Anterior cingulate cortex (tissue), 58 donors: ENCODE measurements at places on chromosomes 7 and 10.

GRCh38 chr7:1901431-1902210, 231.5 kb downstream of the ELFN1 start:
- DNase-seq: no peak

- DNase-seq: no peak
Measured at GRCh38 chr7:101823096-101823495, 5.7 kb downstream of the CUX1 start.

DNA sequence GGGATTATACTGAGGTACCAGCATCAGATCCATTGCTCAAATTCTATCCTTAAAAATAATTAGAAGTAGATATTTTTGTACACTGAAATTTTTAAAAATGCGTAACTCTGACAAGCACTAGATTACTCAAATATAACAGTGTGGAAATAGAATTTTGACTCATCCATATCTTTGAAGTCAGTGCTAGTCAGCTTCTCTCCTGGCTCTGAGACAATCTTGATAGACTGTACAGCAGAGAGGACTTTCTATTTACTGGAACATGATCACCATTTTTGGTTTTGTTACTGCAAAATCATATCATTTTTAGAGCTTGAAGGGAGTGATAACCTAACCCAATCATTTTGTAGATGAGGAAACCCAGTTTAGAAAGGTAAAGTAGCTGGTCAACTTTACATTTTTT, 195.0 kb downstream of the MTERF1 start:
- DNase-seq: no peak

GRCh38 chr10:130560573-130560972, 424.4 kb downstream of the GLRX3 start:
- no peak for DNase-seq

DNA sequence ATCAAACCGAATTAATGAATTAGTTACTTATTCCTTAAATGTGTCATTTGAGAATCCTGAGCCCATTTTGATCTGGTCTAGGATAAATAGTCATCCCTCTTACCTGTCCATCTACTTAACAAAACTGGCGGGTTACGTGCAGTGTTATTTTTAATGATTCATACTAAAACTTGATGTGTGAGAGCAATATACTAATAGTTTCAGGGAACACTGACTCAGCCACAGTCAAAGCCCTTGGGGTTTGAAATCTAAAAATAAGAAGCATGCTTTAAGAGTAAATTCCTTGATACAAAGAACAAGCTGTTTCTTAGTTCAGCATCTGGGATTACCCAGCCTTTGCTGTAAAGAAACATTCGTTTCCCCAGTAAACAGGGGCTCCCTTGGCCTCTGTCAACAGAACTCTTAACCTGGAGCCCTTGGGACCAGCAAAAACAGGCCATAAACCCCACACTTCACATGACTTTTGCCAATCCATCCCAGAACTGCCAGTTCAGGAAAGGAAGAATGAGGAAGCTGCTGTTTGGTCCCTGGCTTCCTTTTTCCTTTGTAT, 370.6 kb upstream of the IGFBP3 start:
- DNase-seq: no peak

- DNase-seq: no peak
Measured at GRCh38 chr7:112933598-112933997, 143.4 kb upstream of the TMEM168 start.

DNA sequence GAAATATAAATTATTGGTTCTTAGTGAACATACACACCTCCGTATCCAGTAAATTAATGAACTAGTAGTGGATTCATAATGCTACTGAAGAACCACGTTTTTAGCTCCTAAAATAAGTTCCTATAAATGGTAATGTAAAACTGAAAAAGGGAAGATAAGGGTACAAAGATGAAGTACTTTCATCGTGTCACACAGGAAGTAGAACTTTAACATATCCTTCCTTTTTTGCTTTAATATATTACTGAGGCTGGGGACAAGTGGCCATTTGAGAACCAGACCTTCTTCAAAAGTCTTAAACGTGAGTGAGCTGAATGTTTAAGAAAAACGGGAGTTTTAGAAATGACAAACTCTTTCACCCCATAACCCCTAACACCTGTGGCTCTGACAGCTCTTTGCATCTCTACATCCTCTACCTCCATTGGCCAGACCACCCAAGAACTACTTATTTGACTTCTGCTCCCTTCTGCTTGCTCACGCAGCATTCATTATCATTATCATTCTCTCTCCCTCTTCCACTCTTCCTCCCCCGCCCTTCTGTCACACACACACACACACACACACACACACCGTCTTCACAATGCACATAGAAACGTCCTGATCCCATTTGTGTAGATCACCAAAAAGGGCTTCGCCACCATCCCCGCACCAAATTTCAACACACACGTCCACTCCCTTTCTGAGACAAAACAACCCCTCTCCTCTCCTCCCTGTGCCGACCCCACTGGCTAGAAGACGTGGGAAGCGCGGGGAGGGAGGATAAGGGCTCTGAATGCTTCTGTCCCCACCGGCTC, 677 bp downstream of the SKAP2 start:
- no peak for DNase-seq

- no peak for DNase-seq
Measured at GRCh38 chr10:17157024-17157423, 27.4 kb upstream of the CUBN start.

GRCh38 chr10:31896968-31897384, 31.7 kb downstream of the ARHGAP12 start:
- DNase-seq: no peak

GRCh38 chr10:14369906-14370305, 39.2 kb upstream of the FRMD4A start:
- DNase-seq: no peak

- DNase-seq: no peak
Measured at GRCh38 chr10:102450124-102450373, 1.3 kb downstream of the C10orf95 start.

- no peak for DNase-seq
Measured at GRCh38 chr7:150769768-150770167, 30.4 kb downstream of the TMEM176B start.

- DNase-seq: no peak
Measured at GRCh38 chr10:131947631-131948347, 33.9 kb downstream of the BNIP3 start.

GRCh38 chr7:1223196-1223981, 9.3 kb upstream of the UNCX start:
- DNase-seq: no peak

DNA sequence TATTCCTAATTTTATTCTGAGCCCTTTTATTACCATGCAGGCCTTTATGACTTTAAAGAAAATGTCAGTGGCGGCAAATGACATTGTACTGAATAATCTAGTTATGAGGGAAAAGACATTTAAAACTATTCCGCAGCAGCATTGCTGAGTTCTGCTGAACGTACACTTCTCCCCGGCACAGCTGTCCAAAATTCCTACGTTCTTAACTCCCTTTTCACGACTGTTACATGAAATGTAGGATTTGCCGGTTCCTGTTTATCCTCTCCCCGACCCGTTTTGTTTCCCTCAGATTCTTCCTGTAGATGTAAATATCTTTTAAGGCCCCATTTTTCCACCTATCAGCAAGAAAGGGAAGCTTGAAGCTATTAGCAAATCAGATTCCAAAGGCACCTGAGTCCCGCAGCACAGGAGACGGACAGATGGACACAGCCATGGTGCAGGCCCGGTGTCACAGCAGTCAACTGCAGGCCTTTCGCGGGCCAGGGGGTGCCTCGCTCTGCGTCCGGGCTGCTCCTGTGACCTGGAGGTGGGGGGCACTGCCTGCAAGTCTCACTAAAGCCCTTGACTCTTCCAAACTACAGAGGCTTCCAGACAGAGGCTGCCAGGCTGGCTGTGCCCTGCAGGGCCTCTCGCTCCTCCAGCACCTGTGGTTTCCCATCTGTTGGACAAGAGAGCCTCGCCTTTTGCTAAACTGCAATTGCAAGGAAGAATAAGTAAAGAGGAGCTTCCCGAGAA, 485.0 kb upstream of the MGMT start:
- DNase-seq: no peak

GRCh38 chr10:75852851-75853484, 421.5 kb downstream of the LRMDA start:
- DNase-seq: no peak

- no peak for DNase-seq
Measured at GRCh38 chr7:131355917-131356777, 28.5 kb downstream of the MKLN1 start.

- DNase-seq: peak; percentile 33
Measured at GRCh38 chr10:96334616-96335526, 23.9 kb downstream of the OPALIN start.

DNA sequence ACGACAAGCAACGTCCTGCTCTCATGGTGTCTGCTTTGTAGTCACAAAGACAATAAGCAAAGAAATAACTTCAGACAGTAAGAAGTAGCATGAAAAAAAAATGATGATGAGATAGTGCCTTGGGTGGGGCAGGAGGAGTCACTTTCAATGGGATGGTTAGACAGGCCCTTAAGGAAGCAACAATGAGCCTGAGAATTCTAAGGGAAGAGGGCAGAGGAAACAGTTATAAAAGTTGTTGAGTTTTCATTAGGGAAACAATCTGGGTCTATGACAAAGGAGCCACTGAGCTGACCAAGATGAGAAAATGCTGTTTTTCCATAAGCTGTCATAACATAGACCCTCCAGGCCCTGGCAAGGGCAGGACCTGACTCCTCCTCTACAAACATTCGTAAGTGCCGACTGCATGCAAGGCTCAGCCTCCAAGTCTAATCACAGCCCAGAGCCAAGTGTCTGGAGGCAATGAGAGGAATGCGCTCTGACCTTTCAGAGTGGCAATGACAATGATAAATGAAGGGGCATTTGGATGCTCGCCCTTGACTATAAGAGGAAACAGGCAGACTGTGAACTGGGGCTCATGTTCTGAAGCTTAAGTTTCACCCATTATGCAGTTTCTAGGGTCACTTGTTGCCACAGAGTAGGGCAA, 43.7 kb downstream of the PPP1R3C start:
- DNase-seq: no peak

DNA sequence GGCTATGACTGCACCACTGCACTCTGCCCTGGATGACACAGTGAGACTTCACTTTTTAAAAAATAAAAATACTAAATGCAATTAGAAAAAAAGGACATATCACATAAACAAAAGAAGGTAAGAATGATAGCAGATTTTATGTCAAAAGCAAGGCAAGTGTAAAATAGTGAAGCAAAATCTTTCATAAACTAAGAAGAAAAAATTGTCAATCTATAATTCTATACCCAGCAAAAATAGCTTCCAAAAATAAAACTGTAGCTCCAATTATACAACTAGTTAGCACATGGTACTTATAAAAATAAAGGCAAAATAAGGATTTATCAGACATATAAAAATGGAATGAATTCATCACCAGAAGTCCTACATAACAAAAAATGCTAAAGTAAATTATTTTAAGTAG, 85.4 kb upstream of the SVIL start:
- DNase-seq: no peak

DNA sequence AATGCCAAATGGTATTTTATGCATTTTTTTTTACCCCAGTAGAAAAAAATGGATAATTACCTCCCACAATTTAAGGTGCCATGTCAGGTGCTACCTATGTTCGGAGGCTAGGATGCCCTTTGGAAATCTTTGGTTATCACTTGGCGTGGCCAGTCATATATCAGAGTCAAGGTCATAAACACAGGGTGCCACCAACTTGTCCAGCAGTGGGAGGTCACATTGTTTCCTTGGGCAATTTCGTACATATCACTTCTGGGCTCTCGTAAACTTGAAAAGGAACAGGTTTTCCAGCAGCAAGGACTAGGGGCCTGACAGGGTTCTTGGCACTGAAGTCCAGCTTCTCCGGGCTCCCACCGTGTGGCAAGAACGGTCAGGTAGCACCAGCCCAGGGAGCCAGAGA, 48.0 kb upstream of the BHLHA15 start:
- no peak for DNase-seq

- no peak for DNase-seq
Measured at GRCh38 chr10:103284170-103284569, 7.2 kb downstream of the INA start.

DNA sequence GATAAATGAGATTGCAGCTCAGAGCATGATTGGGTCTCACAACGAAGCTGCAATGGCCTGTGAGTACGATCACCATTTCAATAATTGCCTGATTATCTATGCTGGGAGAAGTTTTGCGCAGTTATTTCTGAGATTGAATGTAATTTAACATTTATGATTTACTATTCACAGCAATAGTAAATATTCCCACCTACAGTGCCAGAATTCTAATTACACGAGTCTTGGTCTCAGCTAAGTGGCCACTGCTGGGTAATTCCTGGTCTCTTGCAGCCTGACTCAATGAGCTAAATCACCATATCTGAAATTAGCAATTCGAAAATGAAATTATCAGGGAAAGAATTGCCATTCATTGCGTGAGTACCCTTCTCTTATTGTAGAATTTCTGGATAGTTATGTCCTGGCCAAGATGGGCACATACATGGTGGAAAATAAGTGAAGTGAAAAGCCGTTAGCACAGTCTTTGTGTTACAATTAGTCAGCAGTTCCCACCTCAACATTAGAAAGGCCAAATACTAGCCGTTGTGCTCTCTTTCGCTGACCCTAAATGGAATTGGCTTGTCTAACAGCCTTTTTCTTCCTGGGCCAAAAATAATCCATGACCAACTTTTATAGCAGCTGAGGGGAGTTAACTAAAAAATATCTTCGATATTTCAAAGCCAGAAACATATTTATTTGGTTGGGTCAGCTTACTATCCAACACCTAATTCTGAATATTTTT, 681.0 kb upstream of the C7orf33 start:
- no peak for DNase-seq

DNA sequence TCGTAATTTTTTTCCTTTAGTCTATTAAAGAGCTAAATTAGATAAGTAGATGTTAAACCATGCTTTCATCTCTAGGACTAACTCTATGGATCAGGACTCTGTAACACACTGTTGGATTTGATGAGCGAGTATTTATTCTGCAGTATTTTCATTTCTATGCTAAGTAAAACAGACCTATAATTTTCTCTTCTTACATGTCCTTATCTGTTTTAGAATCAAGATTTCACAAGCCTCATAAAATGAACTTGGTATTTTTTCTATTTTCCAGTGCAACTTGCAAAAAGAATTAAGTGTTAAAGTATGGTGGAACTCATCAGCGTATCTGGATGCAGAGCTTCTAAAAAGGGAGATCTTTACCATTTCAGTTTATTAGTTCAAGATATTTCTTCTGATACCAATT, 2.4 kb downstream of the CACUL1 start:
- DNase-seq: no peak

DNA sequence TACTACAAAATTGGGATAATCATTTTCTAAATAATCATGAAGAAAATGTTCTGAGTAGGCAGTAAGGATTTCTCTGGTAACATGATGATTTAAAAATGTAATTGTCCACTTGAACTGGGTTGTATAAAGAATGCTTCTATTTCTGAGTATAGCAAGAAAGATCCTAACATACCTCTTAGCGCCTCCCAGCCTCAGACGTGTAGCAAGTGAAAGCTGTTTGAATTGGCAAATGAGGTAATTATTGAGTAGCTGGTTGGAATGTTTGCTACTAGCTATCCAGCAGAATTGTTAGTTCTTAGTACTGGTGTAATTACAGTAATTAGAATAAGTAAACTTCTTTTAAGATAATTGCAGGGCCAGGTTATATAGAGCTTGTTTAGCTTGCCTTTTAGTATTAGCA, 47.9 kb downstream of the SEPTIN7 start:
- DNase-seq: no peak

- no peak for DNase-seq
Measured at GRCh38 chr7:121015560-121015959, 27.0 kb downstream of the CPED1 start.
